ENCODE measurements at places on chromosomes 5 and 9.

GRCh38 chr5:74167206-74167929, 473.2 kb downstream of the ENC1 start:
- peak; percentile 2 for DNase-seq

DNA sequence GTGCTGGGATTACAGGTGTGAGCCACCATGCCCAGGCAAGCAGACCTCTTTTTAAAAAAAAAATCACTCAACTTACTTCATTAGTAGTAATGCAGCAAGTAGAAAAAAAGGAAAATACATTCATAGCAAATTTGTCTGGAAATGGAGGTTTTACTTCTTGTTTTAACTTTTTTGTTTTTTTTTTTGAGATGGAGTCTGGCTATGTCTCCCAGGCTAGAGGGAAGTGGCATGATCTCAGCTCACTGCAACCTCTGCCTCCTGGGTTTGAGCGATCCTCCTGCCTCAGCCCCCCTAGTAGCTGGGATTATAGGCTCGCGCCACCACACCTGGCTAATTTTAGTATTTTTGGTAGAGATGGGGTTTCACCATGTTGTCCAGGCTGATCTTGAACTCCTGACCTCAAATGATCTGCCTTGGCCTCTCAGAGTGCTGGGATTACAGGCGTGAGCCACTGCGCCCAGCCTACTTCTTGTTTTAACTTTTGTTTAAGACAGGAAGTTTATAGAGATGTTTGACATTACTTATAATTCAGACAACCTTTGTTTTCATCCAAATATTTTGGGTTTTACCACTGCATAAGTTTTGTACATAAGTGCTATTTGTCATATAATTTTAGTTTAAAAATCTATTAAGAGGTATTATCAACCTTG, 26.5 kb downstream of the UBE2R2 start:
- DNase-seq = no peak

- no peak for DNase-seq
Measured at GRCh38 chr5:101605700-101606099, 690.4 kb downstream of the SLCO4C1 start.

GRCh38 chr5:157659868-157660660, 7.8 kb upstream of the SOX30 start:
- DNase-seq = no peak

DNA sequence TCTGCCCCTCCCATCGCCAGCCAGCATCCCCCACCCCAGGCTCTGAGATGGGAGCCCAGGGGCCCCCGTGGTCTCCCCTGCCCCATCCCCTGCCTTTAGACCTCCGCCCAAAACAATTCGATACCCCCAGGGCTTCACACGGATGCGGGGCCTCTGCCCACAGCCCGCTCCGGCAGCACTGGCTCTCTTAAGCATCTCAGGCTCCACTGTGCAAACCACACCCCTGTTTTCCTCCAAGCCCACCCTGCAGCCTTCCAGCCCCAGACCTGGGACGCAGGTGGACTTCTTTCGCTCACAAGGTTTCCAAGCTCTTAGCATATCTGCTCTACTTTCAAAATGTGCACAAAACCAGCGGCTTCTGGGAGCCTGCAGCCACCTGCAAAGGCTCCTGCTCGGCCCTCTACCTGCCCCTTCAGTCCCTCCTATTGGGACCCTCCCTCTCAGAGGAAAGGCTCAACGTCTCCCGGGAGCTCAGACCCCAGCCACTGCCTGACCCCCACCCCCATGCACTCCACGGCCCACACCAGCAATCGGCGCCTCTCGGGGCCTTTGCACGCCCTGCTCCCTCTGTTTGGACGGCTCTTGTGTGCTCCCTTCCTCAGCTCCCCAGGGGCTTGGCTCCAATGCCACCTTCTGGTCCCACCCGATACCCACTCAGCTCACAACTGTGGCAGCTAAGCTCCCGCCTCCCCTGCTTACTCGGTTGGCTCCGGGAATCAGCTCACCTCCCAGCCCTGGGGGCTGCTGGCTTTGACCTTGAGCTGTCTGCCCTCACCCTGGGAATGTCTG, 918 bp upstream of the SLC9A3 start:
- DNase-seq = no peak

DNA sequence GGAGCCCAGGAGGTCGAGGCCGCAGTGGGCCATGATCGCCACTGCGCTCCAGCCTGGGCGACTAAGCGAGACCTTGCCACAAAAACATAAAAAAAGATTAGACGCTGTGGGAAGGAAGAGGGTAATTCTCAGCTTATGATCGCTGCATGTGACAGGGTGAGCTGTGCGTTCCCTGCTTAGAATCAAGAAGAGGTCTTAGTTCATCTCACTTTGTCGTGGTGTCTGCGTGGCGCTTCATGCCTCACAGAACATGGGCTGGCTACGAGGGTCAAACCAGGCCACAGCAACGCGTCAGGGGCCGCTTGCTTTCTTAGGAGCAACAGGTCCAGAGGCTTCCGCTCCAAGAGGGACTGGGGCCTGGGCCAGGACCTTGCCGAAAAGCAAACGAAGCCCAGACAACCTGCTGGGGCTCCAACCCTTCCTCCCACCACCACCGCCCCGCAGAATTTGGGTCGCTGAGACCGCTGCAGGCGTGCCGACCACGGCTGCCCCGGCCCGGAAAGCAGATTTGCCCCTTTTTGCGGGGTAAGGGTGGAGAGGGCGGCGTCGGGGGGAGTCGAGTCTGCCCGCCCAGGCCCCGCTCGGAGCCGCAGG, 10.0 kb upstream of the GRIN1 start:
- no peak for DNase-seq

GRCh38 chr9:77826116-77826515, 178.0 kb upstream of the GNA14 start:
- no peak for DNase-seq

DNA sequence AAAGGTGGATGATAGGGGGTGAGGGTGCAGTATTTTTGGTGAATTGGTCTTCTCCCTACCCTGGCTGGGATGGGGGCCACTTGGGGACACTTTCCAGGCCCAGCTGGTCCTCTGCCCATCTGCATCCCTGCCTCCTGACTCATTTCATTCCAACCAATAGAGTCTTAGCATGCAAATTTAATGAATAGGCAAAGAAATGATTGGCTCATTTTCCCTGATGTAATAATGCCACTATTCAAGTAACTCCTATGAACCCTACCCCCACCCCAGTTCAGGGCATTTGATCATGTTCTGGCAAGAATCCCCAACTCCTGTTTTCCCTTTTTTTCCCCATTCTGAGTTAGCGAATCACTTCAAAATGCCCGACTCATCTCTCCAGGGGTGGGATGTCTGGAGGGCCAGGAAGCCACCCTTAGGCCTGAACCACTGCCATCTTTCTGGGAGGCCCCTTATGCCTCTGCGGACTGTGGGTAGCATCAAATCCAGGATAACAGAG, 56.7 kb downstream of the PCDH1 start:
- peak; percentile 22 for DNase-seq
